ENCODE measurements at places on chromosomes 5 and 9.

- DNase-seq, result no peak
Observed at GRCh38 chr5:147393874-147394672, 115.8 kb downstream of the DPYSL3 start.

DNA sequence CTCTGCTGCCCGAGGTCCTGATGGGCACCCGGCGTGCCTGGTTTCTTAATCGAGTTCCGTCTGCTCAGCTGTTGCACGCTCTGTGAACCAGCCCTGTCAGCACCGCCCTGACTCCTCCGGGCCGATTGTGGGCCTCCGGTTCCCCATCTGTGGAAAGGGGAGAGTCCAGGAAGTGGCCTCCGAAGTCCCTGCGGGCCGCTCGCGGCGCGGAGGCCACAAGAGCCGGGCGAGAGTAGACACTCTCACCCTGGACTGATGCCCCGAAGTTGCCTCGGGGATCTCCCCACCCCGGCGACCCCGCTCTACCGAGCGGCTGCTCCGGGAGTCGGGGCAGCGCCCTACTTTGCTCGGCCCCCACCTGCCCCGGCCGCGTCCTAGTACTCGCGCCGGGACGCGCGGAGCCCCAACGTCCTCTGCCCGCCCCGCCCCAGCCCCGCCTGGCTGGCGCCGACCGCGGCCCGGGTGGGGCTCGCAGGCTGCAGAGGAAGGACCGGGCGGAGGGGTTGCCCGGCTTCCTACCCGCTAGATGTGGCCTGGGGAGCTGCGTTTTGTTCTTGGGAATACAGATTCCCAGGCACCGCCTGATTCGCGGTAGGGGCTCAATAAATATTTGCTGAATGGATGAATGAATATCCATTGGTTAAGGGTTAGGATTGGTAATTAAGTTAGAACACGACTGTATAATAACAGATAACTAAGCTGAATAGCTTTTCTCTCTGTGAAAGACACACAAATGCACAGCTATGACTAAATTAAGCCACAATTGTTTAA is 935 bp upstream of the ZNF367 start:
- DNase-seq, result no peak

GRCh38 chr5:157471709-157472108 is 11.7 kb downstream of the NIPAL4 start:
- no peak for DNase-seq

GRCh38 chr9:129235931-129236331 is 57.9 kb upstream of the IER5L start:
- DNase-seq, result no peak

DNA sequence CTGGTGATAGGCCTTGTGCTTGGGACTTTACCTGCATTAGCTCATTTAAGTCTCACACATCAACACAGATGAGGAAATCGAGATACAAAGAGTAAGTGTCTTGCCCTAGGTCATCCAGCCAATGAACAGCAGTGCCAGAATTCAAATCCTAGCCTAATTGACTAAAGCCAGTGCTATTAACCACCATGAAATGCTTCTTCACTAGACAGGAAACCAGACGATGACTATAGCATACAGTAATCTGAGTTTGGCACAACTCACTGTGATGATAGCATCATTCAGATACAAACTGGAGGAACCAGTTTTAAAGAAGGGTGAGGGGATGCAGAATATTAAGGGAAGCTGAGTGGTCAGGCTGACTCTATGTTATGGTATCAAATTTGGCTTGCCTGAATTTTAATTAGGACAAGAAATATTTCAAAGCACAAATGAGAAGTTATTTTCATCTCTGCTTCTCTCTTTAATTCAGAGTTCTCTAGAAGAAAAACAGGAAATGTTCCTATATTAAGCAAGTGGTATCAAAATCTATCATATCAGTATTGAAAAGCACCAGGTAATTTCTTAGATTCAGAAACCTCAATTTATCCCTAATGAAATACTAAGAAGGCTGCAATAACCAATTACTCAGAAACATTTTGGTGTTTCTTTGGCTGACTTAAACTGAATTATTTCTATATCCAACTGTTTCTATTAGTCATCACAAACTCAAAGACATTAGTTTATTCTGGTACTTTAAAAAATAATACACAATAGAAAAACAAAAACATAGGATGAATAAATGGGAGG is 147.0 kb upstream of the RASA1 start:
- DNase-seq, result no peak

- DNase-seq, result no peak
Observed at GRCh38 chr5:137344723-137345322, 154.3 kb downstream of the SPOCK1 start.

GRCh38 chr5:148005788-148006520 is 57.8 kb upstream of the SPINK5 start:
- DNase-seq, result no peak

DNA sequence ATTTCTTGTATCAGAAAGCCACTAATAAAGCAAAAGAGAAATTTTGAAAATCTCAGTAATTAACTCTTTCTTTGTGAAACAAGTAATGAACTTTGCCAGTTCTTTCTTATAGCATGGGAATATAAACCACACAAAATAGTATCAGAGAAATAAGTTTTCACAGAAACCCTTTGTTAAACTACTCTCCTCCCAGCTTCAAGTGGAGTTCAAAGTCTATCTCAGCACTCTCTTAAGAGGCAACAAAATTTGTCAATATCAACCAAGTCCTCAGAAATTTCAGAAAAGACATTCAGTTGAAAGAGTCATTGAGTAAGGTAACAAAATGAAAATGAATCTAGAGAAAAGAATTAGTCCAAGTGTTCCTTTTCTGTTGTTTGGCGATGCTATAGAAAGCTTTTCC is 89.3 kb downstream of the NTRK2 start:
- DNase-seq, result no peak

GRCh38 chr9:121860213-121860612 is 208.8 kb downstream of the DAB2IP start:
- DNase-seq, result peak; percentile 55

DNA sequence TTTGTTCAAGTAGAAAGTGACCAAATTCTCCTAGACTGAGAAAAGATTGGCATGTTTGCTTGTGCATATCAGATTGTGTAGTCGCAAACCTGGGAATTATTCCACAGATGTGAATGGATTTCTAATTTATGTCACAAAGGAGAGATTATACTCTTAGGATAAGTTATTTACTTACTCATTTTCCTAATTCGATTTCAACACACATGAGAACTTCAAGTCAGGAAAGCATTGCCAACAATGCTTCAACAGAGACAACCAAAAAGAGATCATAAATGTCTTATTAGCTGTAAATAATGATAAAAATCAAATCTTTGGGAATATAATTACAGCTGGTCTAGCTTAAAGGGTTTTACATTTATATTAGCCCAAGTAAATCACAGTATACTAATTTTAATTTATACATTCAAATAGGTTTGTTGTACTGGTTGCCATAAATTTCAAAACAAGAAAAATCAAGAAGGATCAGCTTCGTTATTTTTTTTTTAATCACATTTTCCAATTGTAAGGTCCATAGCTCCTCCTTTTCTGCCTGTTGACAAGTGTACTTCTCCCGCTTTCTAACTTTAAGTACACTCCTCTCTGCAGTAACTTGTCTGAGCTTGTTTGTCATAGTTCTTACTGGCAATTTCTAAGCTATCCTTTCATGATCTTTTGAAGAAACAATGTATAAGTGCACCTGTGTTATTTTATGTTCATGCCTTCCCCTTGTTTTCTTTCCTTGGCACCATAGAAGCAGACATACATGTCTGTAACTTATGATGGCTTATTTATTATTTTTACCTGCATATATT is 246.6 kb downstream of the DEPDC1B start:
- DNase-seq, result no peak

- DNase-seq, result no peak
Observed at GRCh38 chr9:132075853-132076252, 3.8 kb downstream of the MED27 start.

- DNase-seq, result no peak
Observed at GRCh38 chr5:148268566-148268965, at the start of gene SPINK13. Gene SPINK13 (plus strand): TSS chr5:148268794. CDS start chr5:148270073, 1,279 bp downstream.

- DNase-seq, result no peak
Observed at GRCh38 chr9:124863371-124863871, 1.5 kb downstream of the ARPC5L start.

DNA sequence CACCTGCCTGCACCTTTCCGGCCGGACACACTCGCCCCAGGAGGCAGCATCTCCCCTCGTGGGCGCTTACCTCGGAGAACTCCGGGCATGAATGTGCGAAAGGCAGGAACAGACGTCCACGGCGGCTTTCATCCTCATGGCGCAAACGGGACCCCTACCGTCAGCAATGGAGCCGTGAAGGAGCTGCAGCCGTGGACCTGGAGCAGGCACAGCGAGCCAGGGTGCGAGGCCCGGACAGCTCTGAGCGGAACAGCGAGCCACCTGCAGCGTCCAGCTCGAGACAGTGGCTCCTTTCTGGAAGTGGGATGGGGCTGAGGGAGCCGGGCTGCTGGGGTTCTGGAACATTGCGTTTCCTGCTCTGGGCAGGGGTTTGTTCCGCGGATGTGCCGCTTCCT is 7.8 kb upstream of the SLC6A19 start:
- no peak for DNase-seq

- no peak for DNase-seq
Observed at GRCh38 chr5:115126303-115126702, 43.4 kb downstream of the TRIM36 start.

DNA sequence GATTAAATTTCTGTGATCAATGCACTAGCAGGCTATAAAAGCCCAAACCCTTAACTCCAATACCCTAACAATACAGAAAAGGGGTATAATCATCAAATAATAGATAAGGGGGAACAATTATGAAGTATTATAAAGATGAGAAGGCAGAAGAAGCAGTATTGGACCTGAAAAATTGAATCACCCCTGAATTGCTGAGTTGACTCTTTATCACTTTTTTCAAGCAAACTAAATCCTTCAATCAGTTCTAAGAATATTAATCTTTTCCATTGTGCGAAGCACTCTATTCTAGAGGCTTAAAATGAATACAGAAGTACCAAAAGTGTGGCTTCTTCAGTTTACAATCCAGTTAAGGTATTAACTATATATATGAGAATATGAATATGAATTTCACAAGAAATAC is 120.7 kb downstream of the RNF180 start:
- DNase-seq, result no peak

DNA sequence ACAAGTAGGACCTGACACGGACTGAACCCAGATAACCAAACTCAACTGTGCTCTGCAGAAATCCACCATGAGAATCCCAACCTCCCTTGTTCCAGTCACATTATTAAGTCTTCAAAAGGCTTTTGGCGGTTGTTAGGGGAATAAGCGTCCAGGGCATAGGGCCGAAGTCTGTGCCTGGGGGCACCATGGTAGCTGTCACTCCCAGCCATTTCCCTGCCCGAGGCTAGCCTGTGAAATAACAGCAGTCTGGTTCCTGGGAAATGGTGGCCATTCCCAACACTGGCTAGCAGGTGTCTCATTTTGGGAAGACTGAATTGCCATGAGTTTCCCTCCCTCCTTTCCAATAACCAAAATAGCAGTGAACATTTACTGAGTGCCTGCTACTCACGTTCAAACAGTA is 122.2 kb downstream of the CRB2 start:
- no peak for DNase-seq

DNA sequence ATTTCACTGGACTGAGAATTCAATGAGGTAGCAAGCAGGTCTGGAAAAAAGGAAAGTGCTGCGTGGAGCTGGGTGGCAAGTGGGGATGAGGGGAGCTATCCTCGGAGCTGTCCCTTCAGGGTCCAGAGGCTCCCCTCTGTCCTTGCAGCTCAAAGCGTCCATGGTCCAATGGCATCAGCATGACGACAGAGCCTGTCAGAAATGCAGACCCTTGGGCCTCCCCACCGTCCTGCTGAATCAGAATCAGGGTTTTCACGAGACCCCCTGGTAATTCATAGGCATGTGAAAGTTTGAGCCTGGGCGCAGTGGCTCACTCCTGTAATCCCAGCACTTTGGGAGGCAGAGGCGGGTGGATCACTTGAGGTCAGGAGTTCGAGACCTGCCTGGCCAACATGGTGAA is 5.5 kb downstream of the HIGD2A start:
- no peak for DNase-seq

- DNase-seq, result no peak
Observed at GRCh38 chr9:128340691-128341434, 536 bp downstream of the SLC27A4 start.

- no peak for DNase-seq
Observed at GRCh38 chr5:40390281-40391149, 289.2 kb upstream of the PTGER4 start.

GRCh38 chr5:103120607-103121200 is 603 bp downstream of the PPIP5K2 start:
- DNase-seq, result no peak

GRCh38 chr5:121399879-121400278 is 451.8 kb upstream of the FTMT start:
- DNase-seq, result no peak

- no peak for DNase-seq
Observed at GRCh38 chr5:15620501-15620900, 120.5 kb downstream of the FBXL7 start.

- DNase-seq, result no peak
Observed at GRCh38 chr5:115850744-115851416, 9.1 kb downstream of the AP3S1 start.

DNA sequence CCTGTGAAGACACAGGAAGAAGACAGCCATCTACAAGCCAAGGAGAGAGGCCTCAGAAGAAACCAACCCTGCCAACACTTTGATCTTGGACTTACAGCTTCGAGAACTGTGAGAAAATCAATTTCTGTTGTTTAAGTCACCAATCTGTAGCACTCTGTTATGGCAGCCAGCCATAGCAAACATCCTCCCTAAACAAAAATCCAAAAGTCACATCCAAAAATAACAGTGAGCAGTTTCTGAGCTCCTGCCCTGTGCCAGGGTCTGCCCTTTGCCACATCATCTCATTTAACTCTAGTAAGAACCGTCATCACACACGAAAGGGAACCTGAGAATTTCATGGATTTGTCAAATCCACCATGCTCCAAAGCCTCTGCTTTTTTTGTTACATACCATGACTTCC is 118.8 kb downstream of the TRIM36 start:
- no peak for DNase-seq
